Skeletal muscle cell (primary cell): ENCODE measurements at places on chromosomes 4 and X.

GRCh38 chrX:110241816-110242215 lies 76.1 kb downstream of the AMMECR1 start:
- no peak for DNase-seq

DNA sequence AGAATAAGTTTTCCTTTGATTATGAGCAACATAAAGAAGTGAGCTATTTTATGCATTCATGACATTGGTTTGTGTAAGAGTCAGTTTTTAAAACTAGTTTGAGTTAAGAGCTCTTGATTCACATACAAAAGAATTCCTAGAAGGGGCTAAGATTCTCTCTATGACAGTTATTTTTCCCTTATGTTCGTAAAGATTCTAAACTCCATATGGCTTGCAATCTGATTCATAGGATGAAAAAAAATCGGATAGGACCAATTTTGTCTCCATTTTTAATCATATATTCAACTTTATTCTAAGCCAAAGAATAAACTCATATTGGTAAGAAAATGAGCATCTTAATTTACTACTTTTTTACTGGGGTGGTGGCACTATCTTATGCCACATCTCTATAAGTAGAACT lies 79.4 kb downstream of the NAP1L3 start:
- DNase-seq = no peak

- no peak for DNase-seq
These were observed 211.9 kb upstream of the KIT start for GRCh38 chr4:54445866-54446265.

GRCh38 chr4:174375422-174375821 lies 91.7 kb downstream of the CEP44 start:
- no peak for DNase-seq

- peak; percentile 20 for DNase-seq
These were observed 8.7 kb downstream of the SMIM10 start for GRCh38 chrX:134999469-134999868.

DNA sequence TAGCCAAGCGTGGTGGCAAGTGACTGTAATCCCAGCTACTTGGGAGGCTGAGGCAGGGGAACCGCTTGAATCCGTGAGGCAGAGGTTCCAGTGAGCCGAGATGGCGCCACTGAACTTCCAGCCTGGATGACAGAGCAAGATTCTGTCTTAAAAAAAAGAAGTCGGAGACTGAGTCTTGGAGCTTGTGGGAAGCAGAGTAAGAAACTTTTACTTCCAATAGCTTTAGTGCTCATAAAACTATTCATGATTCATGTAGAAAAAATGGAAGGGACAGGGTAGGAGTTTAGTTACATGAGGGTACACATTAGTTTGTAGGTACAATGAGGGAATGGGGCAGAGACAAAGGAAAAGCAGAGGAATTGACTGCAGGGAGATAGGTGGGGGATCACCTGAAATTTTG lies 19.3 kb downstream of the RAP2C start:
- DNase-seq = no peak

- DNase-seq = no peak
These were observed 54.6 kb downstream of the FRMPD3 start for GRCh38 chrX:107504006-107504405.

- no peak for DNase-seq
These were observed 215.5 kb upstream of the CNKSR2 start for GRCh38 chrX:21158678-21159077.

GRCh38 chr4:80184825-80185756 lies 12.2 kb upstream of the PRDM8 start:
- no peak for DNase-seq

GRCh38 chrX:123157586-123157985 lies 26.5 kb upstream of the GRIA3 start:
- DNase-seq = no peak

DNA sequence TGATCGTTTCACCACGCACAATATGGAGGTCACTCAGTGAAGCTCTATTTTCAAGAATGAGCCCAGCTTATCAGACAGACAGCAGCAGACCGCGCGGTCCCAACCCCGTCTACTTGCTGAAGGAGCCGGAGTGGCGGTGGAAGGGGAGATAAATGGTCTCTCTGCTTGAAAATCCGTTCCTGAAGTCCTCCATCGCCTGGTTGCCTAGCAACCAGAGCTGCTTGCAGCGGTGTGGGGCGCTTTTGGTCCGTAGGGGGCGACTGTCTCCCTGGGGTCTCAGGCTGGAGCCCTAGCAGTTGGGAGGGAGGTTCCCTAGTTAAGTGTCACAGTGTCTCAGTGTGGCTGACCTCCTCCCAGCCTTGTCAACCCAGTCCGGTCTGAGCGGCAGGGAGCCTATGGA lies 8.3 kb upstream of the DLG3 start:
- no peak for DNase-seq

DNA sequence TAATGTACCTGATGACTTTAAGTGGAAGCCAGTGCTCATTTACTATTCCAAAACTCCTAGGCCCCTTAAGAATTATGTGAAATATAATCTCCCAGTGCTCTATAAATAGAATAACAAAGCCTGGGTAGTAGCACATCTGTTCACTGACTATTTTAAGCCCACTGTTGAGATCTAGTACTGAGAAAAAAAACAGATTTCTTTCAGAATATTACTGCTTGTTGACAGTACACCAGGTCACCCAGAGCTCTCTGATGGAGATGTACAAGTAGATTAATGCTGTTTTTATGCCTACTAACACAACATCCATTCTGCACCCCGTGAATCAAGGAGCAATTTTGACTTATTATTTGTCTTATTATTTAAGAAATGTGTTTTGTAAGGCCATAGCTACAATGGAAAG lies 75.7 kb downstream of the FAM47C start:
- DNase-seq = no peak
